ENCODE measurements at places on chromosomes 4 and X. TPM values are rescaled to one million over a fixed set of nuclear protein-coding genes. Genes with fewer than 3 reads are reported as not detected.
A peak's percentile ranks its signal among the peaks of the same experiment; 100 is the strongest.

Gene GUCY1B1
- 13.2 TPM for total RNA-seq

Gene CXorf49
- not detected for total RNA-seq

Gene SH2D1A
- not detected for total RNA-seq

Gene KIAA1210
- total RNA-seq, result not detected

- H3K4me1 ChIP-seq, result peaks cover 3% of the 10 kb centered on the region
- H3K4me3 ChIP-seq, result no peak overlapping the region
- no peaks in the 10 kb centered on the region for H3K36me3 ChIP-seq
- H3K27ac ChIP-seq, result no peak overlapping the region
- H3K27me3 ChIP-seq, result no peaks in the 10 kb centered on the region
These were observed 417.2 kb downstream of the TRAM1L1 start for GRCh38 chr4:116668190-116668589.

GRCh38 chr4:185425647-185426352, at the start of gene UFSP2:
Gene UFSP2 (minus strand): TSS chr4:185425964. CDS start chr4:185425868, 96 bp downstream.
- H3K36me3 ChIP-seq, result peaks cover 10% of the 10 kb centered on the region
- DNase-seq, result peak; percentile 96
- peaks cover 30% of the 10 kb centered on the region for H3K4me1 ChIP-seq
- H3K27me3 ChIP-seq, result no peaks in the 10 kb centered on the region
- peak within 1 kb of the TSS; percentile 100 for H3K27ac ChIP-seq

- no peak for DNase-seq
- no peak overlapping the region for H3K27ac ChIP-seq
- no peaks in the 10 kb centered on the region for H3K4me1 ChIP-seq
- H3K36me3 ChIP-seq, result no peaks in the 10 kb centered on the region
- H3K4me3 ChIP-seq, result no peak overlapping the region
These were observed 28.0 kb upstream of the NSUN7 start for GRCh38 chr4:40721730-40722171.

DNA sequence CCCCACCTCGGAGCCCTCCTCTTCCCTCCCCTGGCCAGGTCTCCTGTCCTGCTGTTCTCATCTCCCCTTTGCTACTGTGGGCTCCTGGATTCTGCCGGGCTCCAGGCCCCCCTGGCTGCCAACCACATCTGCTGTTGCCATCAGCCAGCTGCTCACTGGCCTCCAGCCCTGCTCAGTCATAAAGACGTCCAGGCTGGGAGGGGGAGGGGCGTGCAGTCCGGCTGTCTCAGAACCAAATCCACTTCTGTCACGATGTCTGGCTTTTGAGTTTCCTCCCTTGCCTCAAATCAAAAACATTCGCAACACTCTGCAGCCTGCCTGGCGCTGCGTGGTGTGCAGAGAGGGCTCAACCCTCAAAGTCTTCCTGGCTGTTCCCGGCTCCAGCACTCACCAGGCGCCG, 7.1 kb downstream of the RASL11B start:
- H3K4me3 ChIP-seq, result no peak overlapping the region
- H3K4me1 ChIP-seq, result peaks cover 1% of the 10 kb centered on the region
- no peaks in the 10 kb centered on the region for H3K27me3 ChIP-seq

DNA sequence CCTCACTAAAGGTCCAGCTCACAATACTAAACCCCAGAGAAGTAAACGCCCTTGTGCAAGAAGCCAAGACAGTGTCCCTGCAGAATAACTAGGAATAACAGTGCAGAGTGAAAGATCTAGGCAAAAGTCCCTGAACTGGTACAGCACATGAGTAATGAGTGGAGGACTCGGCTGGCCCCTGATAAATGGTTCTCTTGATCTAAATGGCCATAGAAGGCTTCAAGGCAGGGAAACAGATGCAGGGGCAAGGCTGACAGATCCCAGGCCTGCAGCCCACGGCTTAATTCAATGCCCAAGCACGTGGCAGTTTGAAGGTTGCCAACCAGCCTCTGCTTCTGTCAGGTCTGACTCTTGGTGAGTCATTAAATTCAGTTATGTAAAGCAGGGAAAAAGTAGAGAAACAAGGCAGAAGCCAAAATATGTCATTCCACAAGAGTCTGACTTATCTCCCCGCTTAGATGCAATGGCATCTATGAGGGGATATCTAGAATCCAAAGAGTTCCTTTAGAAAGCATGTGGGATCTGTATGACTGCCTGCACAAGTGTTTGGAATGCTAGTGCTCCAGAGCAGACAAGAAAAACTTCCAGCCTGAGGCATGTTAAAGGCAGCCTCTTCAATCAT, 121.3 kb downstream of the PRDM5 start:
- H3K4me1 ChIP-seq, result no peaks in the 10 kb centered on the region
- H3K27me3 ChIP-seq, result no peaks in the 10 kb centered on the region
- H3K36me3 ChIP-seq, result peaks cover 19% of the 10 kb centered on the region
- no peak overlapping the region for H3K27ac ChIP-seq
- no peak overlapping the region for H3K4me3 ChIP-seq

DNA sequence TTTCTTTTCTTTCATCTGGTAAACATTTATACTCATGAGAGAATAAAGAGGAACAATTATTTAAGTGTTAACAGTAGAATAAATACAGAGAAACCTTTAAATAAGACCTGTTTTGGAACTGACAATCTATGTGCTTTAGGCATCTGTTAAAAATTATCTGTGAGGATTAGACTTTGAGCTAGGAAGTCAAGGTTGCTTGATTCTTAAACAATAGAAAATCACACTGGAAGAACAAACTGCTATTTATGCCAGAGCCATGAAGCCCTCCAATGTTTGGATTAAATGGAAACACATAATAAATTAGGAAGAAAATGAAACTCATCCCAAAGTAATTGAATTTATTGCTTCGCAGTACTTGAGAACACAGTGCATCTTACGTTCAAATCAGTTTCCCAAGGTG, 207.2 kb upstream of the NPY2R start:
- H3K4me3 ChIP-seq, result no peak overlapping the region
- no peaks in the 10 kb centered on the region for H3K36me3 ChIP-seq
- no peak overlapping the region for H3K27ac ChIP-seq
- no peak for DNase-seq
- H3K27me3 ChIP-seq, result no peaks in the 10 kb centered on the region

- H3K4me1 ChIP-seq, result no peaks in the 10 kb centered on the region
- DNase-seq, result no peak
- no peak overlapping the region for H3K4me3 ChIP-seq
- no peak overlapping the region for H3K27ac ChIP-seq
- no peaks in the 10 kb centered on the region for H3K36me3 ChIP-seq
- H3K27me3 ChIP-seq, result no peaks in the 10 kb centered on the region
These were observed 443.2 kb upstream of the FGF16 start for GRCh38 chrX:77003956-77004355.

DNA sequence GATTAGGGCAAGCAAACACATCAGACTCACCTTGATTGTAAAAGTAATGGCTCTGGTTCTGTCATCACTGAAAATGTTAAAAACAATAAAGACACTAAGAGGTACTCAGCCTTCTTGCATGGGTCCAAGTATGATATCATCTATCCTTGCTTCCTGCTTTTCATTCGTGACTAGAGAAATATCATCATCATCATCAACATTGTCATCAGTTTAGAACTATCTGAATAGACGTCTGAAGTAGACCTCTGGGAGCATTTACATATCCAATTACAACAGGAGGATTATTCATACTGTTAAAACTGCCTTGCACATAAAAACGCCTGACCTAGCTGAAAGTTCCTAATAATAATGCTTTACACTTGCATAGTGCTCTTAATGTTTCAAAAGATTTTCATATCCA, 9.8 kb upstream of the FRAS1 start:
- H3K4me3 ChIP-seq, result no peak overlapping the region
- H3K4me1 ChIP-seq, result no peaks in the 10 kb centered on the region
- peaks cover 28% of the 10 kb centered on the region for H3K27me3 ChIP-seq
- DNase-seq, result no peak
- no peaks in the 10 kb centered on the region for H3K36me3 ChIP-seq
